ENCODE measurements at places on chromosomes 11 and 22.

GRCh38 chr11:9947231-9947864 lies 283.5 kb downstream of the SWAP70 start:
- DNase-seq = no peak

DNA sequence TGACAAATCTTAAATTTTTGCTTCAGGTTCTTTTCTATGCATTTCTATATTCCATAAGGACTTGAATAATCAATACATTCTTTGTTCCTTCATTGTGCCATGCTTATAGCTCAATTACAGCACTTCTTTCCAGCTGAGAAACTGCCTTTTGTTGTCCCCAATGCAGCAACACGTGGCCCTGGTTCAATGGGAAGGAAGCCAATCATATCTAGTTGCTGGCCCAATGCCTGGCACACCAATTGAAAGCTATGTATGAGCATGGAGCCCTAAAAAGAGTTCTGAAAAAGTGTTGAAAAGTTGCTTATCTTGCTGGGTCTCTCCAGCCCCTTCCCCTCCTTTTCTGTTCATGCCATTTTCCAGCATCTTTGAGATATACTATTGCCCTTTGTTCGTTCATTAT lies 448.0 kb upstream of the FAT3 start:
- no peak for DNase-seq

DNA sequence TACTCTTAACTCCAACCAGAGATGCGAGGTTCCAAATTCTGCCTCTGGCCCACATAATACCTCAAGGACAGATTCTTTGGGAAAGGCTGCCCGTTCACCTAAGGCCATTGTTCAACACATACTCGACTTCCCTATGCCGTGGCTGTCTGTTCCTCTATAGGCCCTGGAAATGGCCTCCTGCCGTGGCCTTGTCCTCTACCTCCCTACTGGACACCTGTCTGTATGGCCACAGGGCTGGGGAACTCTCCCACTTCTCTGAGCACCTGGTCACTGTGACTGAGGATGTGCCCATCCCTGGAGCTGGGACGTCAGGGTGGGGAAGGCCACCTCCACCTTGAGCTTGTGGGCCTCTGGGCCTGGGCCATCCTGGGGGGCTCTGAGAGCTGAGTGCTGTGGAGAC lies 340.5 kb upstream of the B3GAT1 start:
- no peak for DNase-seq

DNA sequence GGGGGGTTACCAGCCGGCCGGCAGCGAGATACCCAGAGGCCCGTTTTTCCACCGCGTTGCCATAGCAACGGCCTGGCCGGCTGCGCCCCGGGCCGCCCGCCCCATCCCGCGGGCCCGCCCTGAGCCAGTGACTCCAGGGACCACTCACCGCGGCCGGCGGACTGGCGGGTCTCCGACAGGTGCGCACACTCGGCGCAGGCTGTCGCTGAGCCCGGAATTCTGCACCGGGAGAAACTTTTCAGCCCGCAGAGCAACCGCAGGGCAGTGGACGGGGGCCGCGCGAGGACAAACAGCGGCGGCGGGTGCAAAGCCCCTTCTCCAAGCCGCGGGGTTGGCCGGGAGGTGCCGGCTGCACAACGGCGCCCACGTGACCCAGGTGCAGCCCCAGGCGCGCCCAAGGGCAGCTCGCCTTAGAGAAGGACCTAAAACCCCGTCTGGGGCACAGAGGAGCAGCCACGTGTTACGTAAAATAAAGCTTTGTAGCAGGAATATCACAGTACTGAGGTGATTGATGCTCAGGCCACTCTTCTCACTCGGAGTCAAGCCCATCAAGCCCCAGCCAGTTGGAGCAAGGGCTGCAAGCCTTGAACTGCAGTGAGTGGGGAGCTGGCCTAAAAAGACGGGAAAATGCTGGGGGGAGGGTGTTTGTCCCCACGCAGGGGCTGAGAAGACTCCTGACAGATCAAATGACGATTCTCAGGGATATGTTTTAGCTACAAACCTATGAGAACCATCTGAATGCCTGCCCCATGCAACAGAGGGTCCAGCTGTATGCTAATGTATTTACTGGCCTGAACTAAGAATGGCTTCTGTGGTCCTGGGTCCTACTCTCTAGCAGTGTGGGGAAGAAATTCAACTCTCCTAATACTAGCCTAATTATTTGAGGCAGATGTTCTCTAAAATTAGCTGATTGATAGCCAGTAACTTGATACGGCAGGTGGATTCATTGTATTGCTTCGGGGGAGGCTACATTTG lies at the start of gene STK33:
STK33 (minus strand) TSS at position 294 of the 975 bp plus-strand sequence. CDS start 119,323 bp downstream, outside the sequence.
- DNase-seq = no peak

DNA sequence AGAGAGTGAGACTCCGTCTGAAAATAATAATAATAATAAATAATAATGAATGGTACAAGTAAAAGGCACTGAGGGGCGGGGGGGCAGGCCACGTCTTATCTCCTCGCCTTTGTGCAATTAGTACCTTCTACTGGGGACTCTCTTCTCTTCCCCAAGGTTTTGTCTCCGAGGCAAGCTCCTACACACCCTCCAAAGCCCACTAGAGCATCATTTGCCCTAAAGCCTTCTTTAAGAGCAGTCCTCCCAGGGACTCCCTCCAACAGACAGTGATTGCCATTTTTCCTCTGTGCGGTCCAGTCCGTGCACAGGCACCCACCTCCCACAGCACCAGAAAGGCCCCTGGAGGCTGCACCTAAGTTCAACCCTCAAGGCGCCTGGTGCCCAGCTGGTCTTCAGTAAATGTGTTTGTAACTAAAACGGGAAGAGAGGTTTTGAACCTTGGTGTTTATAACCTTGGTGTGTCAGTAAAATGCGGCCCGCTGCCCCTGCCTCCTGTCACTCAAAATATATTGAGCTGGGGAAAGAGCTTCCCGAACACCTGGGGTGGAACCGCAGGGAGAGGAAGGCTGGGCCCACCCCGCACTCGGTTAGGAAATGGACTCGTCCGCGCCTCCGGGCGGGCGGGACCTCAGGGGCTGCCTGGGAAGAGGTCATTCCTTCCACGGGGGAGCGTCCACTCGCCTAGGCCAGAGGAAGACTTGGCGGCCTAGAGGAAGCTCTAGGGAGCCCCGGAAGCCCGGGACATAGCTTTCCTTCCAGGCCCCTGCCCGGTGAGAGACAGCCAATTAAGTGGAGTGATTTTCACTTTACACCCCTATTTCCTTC lies 4.7 kb upstream of the KDELR3 start:
- DNase-seq = no peak

GRCh38 chr11:68177877-68178276 lies 35.2 kb downstream of the KMT5B start:
- DNase-seq = no peak

GRCh38 chr11:124346311-124346955 lies 26.4 kb upstream of the OR8D2 start:
- DNase-seq = no peak

- peak; percentile 31 for DNase-seq
Observed at GRCh38 chr11:36411202-36411640, 98.9 kb downstream of the TRAF6 start.

DNA sequence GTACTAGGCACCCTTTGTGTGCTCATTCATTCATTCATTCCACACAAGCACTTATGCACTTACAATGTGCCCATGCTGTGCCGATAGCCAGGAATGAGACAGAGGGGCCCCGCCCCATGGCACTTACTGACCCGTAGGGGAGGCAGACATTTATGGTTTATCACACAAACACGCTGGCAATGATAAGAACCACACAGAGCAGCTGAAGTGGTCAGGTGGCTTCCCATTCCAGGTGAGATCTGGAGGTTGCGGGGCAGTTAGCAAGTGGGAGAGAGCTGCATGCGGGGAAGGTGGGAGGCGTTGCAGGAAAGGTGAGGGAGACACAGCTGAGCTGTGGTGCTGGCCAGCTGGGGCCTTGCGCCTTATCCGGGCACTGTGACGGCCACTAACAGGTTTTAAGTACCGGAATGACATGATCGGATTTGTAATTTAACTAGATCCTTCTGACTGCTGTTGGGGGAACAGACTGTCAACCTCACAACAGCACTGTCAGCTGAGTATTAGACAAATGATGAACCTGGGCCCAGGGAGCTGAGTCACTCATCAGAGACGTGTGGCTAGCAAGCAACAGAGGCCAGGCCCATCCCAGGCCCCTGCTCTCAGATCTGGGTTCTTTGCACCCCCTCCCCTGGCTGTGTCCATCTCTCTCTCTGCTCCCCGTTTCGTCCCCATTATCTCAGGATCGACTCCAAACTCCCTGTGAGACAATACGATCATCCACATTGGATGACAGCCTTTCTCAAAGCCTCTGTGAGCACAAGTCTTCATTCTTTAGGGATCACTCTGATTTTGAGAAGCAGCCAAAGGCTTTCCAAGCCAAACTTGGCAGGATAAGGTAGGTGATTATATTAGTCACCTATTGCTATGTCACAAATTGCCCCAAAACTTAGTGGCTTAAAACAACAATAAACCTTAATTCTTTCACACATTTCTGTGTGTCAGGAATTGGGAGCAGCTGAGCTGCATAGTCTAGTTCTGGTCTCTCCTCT lies 28.4 kb downstream of the RASD2 start:
- DNase-seq = no peak

DNA sequence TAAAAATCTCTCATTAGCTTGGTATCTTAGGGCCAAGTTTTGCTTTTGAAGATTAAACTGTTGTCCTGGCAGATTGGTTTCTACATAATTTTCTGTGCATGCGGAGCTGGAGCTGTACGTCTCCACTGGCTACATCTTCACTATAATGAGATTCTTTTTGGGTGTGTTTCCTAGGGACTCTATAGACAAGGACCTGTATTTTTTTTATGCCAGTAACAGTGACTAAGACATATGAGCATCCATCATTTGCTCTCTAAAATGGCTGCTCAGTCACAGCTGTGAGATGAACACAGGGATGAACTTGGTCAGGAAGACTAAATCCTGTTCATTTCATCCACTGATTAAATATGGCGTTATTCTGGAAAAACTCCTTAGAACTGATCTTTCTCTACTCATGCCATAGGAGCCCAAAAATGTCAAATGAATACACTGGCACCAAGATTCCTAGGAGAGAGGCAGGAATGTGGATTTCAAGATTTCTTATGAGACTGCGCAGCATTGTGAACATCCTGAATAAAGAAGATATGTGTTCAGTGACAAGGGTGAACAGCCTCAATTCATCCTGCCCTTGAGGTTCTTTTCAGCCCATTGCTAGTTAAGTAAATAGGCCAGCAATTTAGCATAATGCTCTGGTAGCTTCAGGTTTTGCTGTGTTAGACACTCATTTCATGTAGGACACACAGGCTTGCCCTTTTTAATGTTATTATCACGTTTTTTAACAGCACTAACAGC lies 168.2 kb downstream of the NCAM1 start:
- no peak for DNase-seq

- peak; percentile 68 for DNase-seq
Observed at GRCh38 chr11:57566005-57566904, 1.2 kb downstream of the UBE2L6 start.

DNA sequence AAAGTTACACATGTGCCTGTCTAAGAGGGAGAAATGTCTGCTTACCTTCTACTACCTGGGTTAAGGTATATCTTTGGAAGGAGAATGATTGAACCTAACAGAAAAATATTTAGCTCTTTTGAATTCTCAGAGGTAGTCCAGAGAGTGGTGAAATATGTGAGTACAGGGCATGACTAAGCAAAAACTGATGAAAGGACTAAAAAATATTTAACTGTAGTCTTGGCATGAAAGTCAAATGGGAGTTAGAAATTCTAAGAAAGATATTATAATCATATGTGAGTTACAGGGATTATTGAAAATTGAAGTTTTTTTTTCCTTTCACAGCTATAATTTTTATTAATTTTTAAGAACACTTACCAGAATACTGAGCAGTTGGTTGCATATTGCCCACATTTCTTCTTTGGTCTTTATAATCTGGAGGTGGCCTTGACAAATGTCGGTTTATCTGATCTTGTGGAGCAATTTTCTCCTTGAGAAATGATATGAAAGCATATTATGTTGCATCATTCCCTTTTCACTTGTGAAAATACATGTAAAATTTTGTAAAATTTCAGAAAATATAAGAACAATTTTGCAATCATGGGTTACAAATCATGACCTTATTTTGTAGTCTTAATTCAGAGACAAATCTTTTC lies 61.4 kb upstream of the MTMR2 start:
- no peak for DNase-seq

DNA sequence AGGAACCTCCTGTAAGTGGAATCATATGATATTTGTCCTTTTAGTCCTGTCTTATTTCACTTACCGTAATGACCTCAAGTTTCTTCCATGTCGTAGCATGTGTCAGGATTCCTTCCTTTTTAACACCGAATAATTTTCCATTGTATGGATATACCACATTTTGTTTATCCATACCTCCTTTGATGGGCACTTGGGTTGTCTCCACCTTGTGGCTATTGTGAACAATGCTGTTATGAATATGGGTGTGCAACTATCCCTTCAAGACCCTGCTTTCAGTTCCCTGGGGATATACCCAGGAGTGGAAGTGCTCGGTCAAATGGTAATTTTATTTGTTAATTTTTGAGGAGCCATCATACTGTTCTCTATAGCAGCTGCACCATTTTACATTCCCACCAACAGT lies 244.9 kb upstream of the BLID start:
- DNase-seq = no peak

GRCh38 chr11:282630-283360 lies 4.6 kb downstream of the NLRP6 start:
- no peak for DNase-seq

GRCh38 chr22:49432897-49433443 lies 394.7 kb downstream of the BRD1 start:
- no peak for DNase-seq

DNA sequence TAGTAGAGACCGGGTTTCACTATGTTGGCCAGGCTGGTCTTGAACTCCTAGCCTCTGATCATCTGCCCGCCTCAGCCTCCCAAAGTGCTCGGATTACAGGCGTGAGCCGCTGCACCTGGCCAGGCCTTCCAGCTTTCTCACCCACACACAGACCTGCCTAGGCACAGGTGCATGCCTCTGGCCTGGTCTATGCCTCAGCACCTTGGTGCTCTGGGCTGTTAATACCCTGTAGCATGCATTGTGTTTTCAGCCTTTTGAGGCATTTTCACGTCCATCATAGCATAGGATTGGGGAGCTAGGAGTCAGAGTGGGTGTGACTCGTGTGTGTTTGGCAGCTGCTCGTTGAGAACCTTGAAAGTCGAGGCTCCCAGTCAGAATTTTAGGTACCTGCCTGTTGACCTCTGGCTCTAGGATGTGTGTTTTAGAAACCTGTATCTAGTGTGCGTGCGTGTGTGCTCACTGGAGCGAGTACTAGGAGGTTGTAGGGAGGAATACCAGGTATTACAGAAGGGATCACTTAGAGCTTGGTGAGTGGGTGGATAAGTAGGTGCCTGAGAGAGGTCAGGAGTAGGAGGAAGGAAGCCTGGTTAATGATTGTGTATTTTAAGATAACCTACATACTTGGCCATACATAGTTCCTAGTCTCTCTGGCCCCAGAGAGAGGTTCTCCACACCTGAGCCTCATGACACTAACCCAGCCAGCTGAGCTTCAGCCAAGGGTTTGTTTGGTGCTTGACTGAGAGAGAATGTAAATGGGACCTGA lies 20.0 kb downstream of the CRKL start:
- no peak for DNase-seq

Data from GM12878 (cell line).